ENCODE measurements at places on chromosomes 5 and 9.

DNA sequence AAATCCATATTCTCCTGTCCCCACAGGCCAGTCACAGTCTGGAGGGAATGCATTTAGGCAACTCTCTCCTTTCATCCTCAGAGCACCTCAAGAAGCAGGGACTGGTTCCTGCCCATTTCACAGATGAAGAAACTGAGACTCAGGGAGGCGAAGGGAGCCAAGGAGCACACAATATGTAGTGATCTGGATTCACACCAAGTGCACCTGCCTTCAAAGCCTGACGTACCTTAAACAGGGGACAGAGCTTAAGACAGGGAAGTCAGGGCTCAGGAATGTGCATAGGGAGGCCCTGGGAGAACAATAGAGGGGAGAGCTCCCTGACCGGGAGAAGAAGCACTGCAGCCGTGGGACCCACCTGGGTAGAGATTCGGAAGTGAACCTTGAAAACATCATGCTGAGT, 83.0 kb downstream of the GABBR2 start:
- DNase-seq, result no peak

DNA sequence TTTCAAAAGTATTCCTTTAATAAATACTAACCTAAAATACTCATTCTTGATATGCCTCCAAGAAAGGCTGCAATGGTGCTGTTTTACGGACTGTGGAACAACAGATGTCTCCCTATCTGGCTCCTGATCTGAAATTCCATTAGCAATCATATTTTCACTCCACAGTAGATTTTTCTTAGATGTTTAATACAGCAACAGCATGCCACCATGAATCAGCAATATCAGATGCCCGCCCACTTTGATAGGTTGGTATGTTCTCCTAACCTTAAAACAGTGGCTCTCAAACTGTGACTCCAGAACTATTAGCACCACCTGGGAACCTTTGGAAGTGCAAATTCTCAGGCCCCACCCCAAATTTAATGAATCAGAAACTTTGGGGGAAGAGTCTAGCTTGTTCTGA, 110.2 kb downstream of the MLLT3 start:
- DNase-seq, result no peak

GRCh38 chr5:166165596-166165995, 2125.8 kb upstream of the WWC1 start:
- DNase-seq, result no peak

DNA sequence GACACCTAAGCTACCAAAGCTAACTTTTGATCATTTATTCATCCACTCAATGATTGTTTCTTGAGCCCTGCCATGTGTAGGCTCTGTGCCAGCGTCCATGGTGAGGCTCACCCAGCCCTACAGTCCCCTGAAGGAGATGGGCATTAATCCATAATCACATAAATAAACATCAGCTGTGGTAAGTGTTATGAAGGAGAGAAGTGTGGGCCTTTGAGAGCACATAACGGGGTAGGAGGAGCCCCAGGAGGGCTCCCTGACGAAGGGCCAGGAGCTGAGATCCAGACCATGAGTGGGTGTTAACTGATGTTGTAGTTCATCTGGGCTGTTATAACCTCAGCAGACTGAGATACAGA, 53.9 kb upstream of the AFAP1L1 start:
- DNase-seq, result no peak

GRCh38 chr5:93677359-93677891, 64.0 kb downstream of the POU5F2 start:
- DNase-seq, result no peak

GRCh38 chr5:67089200-67089725, 107.3 kb downstream of the CD180 start:
- no peak for DNase-seq

- DNase-seq, result no peak
These were observed 1413.6 kb upstream of the ACO1 start for GRCh38 chr9:30970812-30971211.

DNA sequence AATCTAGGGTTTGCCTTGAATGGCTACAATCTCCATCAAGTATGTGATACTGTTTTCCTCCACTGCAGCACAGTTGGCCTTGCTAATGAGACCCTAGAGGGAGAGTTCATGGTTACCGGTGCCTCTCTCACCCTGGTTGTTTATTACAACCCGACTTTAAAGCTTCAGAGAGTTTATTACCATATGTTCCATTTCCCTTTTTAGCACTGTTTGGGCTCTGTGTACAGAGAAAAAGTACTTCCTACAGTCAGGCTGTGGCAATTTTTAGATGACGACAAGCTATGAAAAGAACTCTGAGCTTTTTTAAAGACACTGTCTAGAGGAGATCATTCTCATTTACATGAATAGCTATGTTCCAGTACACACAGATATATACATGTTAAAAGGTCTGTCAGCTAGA, 48.8 kb upstream of the PLCXD3 start:
- no peak for DNase-seq

- DNase-seq, result no peak
These were observed 86.6 kb downstream of the GNA14 start for GRCh38 chr9:77561331-77562018.

DNA sequence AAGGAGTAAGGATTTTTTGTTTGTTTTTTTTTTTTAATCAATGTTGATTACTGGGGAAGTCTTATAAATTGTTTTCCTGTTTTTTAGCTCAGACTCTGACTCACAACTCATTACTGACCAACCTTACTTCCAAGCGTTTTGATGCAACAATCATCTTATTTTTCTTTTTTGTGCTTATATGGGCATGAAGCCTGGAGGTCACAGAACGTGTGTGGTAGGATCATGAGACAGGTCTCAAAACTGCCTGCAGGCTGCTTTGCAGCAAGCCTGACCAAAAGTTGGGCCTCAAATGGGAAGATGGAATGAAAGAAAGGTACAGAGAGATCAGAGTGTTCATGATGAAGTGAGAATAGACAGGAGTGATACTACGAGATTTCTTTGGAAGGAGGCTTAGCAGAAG, 38.5 kb downstream of the SNCAIP start:
- DNase-seq, result no peak

DNA sequence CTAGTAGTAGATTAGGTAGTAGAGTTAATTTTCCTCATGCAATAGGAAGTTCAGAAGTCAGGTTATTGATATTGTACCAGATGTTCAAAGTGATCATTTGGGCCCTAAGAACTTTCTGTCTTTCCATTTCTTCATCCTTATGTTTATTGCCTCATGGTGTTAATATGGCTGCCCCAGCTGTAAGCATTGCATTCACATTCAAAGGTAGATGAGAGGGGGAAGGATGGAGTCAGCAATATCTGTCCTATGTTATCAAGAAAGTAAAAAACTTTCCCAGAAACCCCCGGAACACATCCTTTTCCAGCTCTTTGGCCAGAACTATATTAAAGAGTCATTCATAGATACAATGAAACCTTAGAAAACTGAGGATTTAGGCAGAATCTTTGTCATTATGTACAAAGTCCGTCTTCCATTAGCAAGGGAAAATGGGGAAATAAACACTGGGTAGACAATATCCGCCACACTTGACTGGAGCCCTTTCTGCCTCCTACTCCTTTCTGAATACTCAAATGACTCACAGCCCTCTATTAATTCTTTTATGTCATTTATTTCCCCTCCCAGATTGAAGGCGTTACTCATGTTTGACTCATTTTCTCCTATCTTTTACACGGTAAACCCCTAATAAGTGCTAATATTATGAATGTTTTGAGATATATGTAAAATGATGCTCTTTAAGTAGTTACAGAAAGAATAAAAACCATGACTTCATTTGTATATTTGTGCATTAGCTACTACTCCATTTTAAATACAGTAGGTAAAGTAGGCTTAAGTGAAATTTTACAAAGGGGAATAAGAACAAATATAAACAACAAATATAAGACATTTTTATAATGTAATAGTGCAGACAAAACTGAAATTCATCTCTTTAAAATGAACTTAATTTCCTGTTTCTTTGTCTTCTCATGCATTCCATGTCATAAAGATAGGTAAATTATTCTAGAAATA, 127.6 kb downstream of the SLF1 start:
- no peak for DNase-seq

Measured in activated T-helper 1 cell treated with anti-CD3 and anti-CD28 coated beads, Interleukin-2, amount 50 U/mL, for 16 hours (primary cell).